ENCODE measurements at places on chromosomes 5 and 9.

DNA sequence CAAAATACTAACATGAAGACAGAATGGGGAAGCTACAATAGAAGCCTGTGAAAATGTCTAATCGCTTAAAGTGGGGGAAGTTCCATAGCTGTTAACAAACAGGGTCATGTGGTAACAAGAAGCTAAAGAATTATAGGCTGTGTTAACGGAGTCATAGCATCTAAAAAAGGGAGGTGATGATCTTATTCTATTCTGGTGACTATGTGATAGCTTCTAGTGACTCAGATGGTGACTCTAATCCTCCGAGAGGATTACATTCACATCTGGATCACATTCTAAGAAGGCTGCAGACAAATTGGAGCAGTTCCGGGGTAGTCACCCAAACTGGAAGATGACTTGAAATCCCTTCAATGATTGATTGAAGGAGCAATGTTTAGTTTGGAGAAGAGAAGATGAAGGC, 142.1 kb downstream of the LIFR start:
- DNase-seq: no peak

DNA sequence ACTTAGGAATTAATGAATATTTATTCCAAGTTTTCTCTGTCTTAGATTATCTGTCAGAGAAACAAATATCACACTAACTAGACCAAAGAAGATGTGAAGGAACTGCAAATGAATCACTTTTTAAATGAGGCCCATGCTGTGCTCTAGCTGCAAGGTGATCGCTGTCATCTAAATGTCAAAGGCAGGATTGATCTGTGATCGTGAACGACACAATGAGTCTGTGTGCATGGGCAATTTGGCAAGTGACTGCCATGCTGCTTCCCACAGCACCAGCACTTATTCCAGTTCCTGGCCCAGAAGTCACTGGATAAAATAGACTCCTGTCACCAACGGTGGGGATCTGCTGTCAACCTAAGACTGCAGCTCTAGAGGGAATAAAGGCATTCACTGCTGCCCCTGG, 141.2 kb downstream of the TRIM36 start:
- no peak for DNase-seq

DNA sequence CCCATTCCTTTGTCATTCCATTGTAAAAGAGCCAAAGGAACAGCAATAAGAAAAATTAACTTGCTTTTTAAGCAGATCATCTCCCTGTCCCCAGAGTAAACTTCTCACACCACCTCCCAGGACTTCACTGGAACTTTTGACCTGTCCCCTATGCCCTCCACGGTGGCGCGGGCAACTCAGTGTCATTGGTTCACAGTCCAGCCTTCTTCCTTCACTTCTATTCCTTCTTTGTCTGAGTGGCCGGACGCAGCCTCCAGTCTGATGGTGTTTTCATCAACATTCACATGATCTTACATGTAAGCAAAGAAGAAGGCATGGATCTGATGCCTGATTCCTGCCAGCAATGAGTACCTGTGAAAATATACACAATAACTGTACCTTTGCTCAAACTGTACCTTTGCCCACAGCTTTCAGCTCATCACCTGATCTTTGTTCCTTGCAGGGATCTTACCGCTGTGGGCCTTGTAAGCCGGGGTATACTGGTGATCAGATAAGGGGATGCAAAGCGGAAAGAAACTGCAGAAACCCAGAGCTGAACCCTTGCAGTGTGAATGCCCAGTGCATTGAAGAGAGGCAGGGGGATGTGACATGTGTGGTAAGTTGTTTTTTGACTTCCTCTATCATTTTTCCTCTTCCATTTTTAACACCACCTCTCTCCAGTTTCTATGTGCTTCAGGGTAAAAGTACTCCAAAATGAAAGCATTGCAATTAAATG, 32.5 kb downstream of the THBS4 start:
- no peak for DNase-seq

- DNase-seq: no peak
Measured at GRCh38 chr5:127192836-127193338, 97.7 kb upstream of the MEGF10 start.

- no peak for DNase-seq
Measured at GRCh38 chr5:95988094-95988493, 26.4 kb upstream of the ELL2 start.

GRCh38 chr9:95217936-95218335, 99.6 kb downstream of the FANCC start:
- DNase-seq: no peak

GRCh38 chr5:57028161-57028560, 76.2 kb upstream of the MIER3 start:
- DNase-seq: no peak

GRCh38 chr9:90552317-90552716, 90.3 kb downstream of the DIRAS2 start:
- no peak for DNase-seq

DNA sequence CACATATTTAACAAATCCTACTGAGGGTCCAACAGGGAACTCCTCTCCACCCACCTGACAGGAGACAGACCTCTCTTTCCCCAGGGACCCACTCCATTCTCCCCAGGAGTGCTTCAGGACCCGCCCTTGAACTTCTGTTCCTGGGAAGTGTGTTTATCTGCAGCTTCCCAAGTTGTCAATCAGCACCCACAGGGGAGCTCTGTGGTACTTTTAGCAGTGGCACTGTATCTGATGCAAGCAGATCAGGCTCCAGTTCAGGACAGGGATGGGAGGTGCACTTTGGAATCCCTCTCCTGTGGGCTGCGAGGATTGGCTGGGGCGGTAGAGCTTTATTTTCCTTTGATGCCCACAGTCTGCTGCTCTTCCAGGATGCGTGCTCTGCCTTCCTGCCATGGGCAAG, 8.7 kb downstream of the GALNT10 start:
- DNase-seq: no peak

Measured in stimulated activated CD4-positive, alpha-beta T cell treated with anti-CD3 and anti-CD28 coated beads, Interleukin-2, amount 100 ng/mL, for 24 hours (primary cell).